IPS DF 6.9 (cell line): ENCODE measurements at places on chromosomes 16 and 17.

- no peak for DNase-seq
These were observed 23.6 kb downstream of the CENPV start for GRCh38 chr17:16329519-16330271.

GRCh38 chr17:48484850-48485249 is 46.0 kb downstream of the HOXB1 start:
- DNase-seq: no peak

DNA sequence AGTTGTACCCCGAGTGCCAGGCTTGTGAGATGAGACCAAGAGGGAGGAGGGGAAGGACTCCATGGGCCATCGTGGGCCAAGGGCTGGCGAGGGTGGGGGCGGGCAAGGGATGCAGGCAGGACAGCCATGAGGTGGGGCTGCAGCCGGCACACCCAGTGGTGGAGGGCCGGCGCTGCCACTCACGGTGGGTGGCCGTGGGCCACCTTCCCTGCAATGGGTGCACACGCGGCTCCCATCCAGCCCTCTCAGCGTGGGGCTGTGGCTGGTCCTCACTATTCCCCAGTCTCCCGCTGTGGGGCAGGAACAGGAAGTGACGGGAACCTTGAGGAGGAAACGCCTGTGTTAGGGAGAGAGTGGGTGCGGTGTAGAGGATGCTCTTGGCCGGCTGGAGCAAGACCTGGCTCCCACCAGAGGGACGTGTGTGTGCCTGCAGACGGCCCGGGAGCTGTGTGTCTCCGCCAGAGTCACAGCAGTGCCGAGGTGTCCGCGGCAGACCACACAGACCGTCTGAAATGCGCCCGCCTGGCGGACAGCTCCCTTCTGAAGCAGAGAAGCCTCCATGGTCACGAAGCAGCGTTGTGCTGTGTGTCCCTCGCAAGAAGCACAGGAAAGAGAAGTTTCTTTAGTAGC is 23.6 kb downstream of the CIBAR2 start:
- no peak for DNase-seq

DNA sequence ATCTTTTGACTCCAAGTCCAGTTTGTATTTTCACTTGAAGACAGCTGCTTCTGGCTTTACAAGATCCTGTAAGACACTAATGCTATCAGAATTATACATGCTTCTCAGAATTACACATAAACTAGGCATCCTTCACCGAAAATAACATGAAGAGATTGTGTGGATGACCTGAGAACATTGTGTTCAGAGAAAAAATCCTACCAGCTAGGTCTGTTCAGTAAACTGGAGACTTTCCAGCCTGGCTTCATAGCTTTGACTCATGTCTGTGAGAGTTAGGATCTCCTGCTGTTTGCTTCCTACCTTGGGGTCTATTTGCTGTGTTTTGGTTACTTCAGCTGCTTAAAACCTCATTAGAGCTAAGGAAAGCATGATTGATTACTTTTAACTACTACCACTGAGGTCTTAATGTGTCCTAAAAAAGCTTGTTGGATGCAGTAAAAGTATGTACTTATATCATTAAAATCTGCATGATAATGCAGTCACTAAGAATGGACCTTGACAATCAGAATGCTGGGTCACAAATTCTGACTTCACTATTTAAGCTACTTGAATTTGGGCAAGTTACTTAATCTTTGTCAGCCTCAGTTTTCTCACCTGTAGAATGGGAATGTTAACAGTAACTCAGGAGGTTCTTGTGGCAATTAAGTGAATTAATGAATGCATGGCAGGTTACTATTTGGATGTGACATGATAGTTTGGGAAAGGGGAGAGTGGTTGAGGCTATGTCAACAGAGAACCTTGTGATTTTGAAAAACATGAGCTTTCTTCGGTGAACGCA is 8.0 kb upstream of the MYH13 start:
- no peak for DNase-seq

- DNase-seq: no peak
These were observed 40.8 kb downstream of the MRM1 start for GRCh38 chr17:36641877-36642845.

DNA sequence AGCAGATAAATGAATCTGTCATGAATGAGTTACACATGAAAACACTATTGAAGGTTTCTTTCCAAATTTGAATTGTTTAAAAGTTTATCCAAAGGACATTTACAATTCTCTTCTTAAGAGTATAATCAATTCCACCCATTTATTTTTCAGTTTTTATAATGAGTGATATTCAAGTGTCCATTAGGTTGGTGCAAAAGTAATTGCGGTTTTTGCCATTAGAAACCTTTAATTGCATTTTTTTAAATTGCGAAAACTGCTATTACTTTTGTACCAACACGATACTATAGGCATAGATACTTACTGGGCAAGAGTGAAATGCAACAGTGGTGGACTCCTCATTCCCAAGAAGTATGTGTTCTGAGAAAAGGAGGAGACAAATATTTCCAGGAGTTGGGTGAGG is 422.7 kb upstream of the MON1B start:
- no peak for DNase-seq

DNA sequence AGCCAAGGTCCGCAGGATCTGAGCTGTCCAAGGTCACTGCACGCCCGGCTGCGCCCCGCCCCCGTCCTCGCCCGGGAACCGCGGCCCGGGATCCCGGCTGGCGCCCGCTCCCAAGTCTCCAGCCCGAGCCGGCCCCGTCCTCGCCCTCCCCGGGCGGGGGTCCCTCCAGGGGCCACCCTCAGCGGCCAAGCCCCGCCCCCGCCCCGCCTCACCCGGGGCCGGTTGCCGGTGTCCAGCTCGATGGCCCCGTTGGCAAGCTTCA is 216 bp downstream of the VPS9D1 start:
- DNase-seq: no peak

GRCh38 chr17:77478281-77478680 is 337.5 kb downstream of the SEC14L1 start:
- DNase-seq: no peak
